LNCaP clone FGC (cell line): ENCODE measurements at places on chromosomes 3 and 15.

GRCh38 chr3:57952208-57952631 lies 56.0 kb upstream of the FLNB start:
- DNase-seq, result peak; percentile 49

DNA sequence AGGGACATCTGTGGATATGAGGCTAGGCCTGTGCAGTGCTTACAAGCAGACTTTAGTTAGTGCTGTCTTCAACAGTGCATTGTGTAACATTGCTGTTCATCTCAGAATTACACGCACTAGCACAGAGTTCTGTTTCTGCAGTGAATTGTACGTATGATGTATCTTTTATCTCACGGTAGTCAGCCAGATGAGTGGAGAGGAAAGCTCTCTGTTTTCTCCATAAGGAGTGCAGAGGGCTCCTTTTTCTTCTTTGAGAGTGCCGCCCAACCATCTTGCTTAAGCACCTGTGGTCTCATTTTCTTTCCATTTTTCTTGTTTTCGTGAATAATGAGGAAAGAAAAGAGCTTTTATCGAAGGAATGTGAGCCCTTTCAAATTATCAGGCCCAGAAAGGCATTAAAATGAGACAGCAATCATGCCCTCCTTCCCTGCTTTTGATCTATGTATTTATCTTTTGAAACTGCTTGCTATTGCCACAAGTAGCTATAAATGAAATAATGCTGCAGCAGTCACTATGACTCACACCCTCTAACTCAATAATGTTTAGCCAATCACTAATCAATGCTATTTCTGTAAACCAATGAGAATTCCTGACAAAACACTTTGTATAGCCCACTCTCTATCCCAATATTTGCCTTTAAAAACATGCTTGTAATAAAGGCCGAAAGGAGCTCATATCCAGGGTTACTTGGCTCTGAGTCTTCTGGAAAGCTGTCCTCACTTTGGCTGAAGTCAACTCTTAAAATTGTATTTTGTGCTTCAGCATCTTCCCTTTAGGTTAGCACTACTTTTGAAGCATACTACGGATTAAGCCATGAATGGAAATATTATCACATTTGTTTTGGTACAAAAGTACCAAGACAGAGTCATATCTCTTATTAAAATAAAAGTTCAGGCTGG lies 226.0 kb upstream of the P2RY1 start:
- DNase-seq, result no peak

- no peak for DNase-seq
Measured at GRCh38 chr3:59308001-59308400, 258.2 kb upstream of the CFAP20DC start.

DNA sequence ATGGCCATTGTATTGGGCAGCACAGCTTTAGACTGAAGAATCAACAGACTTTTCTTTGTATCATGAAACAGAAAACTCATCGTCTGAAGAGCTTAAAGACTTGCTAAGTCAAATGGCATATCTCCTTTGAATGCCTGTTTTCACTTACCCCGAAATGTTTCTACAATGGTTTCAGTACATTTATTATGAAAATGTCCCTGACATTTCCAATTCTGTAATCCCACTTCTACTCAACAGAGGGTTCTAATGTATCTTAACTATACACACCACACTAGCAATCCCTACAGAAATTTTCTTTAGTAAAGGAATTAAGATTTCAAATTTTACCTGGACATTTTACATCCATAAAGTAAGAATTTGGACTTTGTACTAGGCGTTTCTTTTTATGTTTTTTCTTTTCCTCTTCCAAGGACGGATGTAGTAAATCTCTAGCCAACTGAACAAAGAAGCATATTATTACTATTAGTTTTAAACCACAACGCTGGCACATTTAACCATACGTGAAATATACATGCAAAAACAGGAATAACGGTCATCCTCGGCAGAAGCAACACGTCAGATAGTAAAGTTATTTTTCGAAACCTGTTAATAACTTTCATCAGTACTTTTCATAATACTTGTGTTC lies 1.1 kb downstream of the RPS27L start:
- DNase-seq, result no peak

DNA sequence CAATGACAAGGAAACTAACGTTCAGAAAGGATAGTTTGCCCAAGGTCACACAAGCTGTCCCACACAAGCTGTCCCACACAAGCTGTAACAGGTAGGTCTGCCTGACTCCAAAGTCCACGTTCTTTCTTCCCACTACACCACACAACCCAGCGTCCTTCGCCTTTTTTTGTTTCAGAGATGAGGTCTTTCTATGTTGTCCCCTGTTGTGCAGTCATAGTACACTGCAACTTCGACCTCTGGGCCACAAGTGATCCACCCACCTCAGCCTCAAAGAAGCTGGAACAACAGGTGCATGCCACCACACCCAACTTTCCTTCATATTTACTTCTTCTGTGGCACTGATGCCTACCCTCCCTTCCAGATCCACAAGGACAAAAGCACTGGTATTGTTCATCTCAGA lies 21.4 kb downstream of the MB21D2 start:
- DNase-seq, result no peak

DNA sequence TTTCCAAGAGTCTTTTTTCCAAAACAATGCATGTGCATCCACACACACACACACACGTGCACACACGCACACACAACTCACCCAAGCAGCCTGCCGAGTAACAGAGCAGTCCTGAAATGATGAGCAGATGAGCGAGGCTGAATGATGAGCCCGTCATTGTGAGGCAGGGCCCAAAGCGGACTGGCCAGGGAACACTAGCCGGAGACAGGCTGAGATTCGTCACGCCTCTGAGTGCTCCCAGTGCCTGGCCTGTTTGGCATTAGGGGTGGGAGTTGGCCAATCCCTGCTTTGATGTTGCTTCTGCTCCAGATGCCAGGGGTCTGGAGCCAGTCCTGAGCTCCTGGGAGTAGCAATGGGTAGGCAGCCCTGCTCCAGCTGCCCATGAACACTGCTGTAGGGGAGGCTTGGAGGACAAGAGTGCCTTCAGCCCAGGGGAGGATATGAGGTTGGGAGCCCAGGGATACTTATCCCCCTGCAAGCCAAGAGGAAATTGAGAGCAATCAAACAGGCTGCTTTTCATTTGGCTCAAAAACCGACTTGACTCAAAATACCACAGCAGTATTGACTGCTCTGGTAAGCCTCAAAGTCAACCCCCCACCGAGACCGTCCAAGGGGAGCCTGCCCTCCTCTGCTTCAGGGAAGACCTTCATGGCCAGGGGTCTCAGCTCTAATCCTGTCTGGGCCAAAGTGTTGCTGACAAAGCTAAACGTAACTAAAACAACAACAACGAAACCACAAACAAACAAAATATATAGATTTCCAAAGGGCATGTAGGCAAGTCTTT lies 22.9 kb downstream of the COLQ start:
- DNase-seq, result no peak

DNA sequence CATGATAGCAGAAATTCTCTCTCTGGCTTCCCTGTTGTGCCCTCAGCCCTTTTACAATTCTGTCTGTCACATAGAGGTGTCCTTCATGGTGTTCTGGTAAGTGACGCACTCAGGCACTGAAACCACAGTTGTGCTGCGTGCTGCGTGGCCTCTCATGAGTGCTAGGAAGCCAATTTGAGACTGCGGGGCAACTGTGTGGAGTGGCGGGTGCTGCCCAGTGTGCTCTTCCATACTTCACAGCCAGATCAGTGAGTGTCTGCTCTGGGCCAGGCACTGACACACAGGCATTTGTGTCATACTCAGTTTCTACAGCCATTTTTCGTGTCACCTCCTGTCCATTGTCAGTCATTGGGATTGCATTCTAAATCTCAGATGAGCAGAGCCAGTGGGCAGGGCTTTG lies 133.1 kb upstream of the PLXNA1 start:
- no peak for DNase-seq

DNA sequence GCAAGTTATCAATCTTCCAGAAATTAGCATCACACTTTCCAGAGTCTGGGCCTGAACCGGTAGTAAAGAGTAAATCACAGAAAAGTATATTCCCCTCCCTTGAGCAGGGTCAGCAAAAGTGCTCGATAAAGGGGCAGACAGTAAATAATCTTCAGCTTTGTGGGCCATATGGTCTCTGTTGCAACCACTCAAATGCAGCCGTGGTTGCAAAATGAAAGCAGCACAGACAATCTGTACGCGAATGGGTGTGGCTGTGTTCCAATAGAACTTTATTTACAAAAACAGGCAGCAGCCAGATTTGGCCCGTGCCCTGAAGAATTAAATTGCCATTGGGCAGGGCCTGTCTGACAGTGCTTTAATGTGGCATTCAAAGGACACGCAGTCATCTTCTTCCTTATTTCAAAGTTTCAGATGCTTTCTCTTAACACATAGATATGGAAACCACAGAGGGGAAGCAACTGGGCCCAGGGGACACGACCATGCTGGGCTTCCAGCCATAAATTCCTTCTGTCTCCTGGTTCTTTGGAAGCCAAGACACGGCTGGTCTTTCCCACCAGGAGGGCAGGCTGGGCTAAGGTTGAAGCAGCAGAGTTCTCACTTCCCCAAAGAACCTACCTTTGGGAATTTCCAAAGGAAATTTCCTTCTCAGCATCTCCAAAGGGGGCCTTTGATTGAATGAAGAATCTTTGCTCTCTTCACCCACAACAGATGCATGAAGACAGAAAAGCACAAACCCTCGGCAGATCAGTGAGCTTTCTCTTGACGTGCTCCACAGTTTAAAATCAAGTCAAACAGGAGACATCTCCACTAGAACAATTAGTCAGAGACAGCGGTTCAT lies 489.8 kb upstream of the PROK2 start:
- DNase-seq, result peak; percentile 69

- DNase-seq, result no peak
Measured at GRCh38 chr15:92910451-92910850, 10.3 kb downstream of the CHD2 start.

GRCh38 chr3:74366331-74366730 lies 248.1 kb downstream of the CNTN3 start:
- no peak for DNase-seq

- no peak for DNase-seq
Measured at GRCh38 chr3:177529071-177529550, 331.8 kb upstream of the TBL1XR1 start.

DNA sequence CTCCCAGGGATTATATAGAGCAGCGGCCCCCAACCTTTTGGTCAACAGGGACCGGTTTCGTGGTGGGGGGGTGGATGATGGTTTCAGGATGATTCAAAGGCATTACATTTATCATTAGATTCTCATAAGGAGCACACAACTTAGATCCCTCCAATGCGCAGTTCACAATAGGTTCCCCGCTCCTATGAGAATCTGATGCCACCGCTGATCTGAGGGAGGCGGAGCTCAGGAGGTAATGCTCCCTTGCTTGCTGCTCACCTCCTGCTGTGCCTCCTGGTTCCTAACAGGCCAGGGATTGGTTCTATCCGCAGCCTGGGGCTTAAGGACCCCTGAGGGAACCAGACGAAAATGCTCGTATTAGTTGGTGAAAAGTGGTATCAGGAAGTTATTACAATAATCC lies 1.3 kb upstream of the HACD2 start:
- peak; percentile 47 for DNase-seq

GRCh38 chr15:45572617-45573016 lies 14.6 kb upstream of the BLOC1S6 start:
- no peak for DNase-seq

GRCh38 chr3:61666615-61667330 lies 105.4 kb downstream of the PTPRG start:
- no peak for DNase-seq

DNA sequence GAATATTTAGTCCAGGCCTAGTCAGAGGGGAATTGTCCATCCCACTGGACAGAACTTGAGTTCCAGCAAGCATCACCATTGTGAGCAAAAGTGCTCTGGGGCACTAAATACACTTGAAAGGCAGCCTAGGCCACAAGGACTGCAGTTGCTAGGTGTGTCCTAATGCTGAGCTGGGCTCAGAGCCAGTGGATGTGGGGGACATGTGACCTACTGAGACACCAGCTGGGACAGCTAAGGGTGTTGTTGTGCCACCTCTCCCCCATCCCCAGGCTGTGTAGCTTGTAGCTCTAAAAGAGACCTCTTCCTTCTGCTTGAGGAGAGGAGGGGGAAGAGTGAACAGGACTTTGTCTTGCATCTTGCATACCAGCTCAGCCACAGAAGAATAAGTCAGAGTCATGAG lies 120.9 kb downstream of the DTWD1 start:
- no peak for DNase-seq

GRCh38 chr15:68592544-68592943 lies 13.8 kb downstream of the CORO2B start:
- peak; percentile 26 for DNase-seq

GRCh38 chr3:97763586-97764406 lies 762 bp upstream of the ARL6 start:
- no peak for DNase-seq

- DNase-seq, result peak; percentile 15
Measured at GRCh38 chr3:146589899-146590508, 15.1 kb downstream of the PLSCR5 start.

DNA sequence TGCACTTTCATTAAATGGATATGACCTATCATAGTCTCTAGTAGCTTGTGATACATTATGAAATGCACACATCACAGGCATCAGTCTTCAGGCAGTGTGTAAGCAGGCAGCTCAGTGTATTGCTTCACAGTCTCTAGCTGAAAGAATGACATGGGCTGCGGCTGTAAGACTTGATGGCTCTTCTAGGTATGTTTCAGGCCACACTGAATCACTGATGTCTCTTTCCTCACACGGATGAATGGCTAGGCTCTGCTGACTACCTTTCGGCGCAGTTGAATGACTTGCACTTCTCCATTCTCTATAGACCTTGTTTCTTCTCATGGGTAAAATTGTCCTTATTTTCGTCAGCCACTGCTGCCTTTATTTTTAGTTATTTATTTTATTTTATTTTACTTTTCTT lies 15.4 kb downstream of the APH1B start:
- no peak for DNase-seq

- peak; percentile 83 for DNase-seq
Measured at GRCh38 chr3:169280010-169280585, 383.4 kb downstream of the MECOM start.

- DNase-seq, result no peak
Measured at GRCh38 chr15:25773248-25773647, 89.9 kb downstream of the ATP10A start.

DNA sequence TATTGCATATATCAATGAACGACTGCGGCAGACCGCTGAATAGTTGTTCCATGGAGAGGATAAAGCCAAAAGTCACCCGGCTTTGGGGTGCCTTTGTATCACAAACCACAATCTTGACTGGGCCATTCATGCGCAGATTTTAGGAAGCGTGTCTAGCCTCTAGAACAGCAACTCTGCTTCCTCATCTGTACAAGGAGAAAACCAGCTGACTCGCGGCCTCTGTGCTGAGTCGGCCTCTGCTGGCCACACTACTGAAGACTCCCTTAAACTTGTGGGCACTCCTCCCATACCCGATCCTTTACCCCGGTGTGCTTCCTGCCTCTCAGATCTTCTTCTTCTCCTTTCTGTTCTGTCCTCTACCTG lies 872 bp downstream of the DLEC1 start:
- DNase-seq, result no peak

GRCh38 chr3:31176045-31176444 lies 281.6 kb upstream of the GADL1 start:
- DNase-seq, result no peak
